Left kidney (tissue), 8 donors: ENCODE measurements at places on chromosomes 4 and X. TPM values are rescaled to one million over a fixed set of nuclear protein-coding genes. Genes with fewer than 3 reads are reported as not detected.

The SMC1A gene
- 113 TPM for polyA plus RNA-seq

The ADH1C gene
- polyA plus RNA-seq, result 77.4 TPM

GRCh38 chr4:147354237-147354636, 126.7 kb upstream of the EDNRA start:
- no peak for DNase-seq

DNA sequence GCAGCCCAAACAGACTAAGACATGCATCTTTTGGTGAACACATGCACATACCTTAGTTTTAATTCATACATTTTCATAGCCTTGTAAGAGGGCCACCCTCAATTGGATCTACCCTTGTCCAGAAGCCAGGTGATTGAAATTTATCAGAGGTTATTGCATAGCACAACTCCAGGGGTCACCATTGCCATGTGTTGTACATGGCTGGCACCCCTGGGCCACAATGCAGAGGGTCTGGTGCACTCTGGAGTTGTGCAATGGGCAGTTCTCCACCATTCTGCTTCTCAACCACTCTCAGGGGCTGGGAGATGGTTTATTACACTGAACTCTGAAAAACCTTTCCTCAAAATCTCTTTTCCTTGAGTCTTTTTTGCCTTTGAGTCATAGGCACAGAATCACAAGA, 184.4 kb upstream of the CXorf66 start:
- DNase-seq, result no peak

- no peak for DNase-seq
Measured at GRCh38 chr4:126850286-126850685, 782.5 kb upstream of the INTU start.

DNA sequence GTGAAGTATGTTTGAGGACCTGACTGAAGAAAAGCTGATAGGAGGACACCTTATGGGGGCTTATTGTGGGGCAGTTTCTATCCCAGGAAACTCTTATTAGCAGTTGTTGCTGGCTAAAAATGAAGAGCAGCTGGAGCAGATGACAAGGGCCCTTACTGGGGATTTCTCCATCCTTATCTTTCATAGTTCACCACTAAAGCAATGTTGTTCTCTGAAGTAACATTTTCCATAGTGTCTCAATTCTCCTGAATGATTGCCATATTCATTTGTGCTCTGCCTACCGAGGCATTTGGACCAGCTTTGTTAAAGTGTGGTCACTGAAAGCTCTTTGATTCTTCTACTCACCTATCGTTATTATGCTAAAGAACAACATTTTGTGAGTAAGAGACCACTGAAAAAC, 7.7 kb downstream of the ENOX2 start:
- DNase-seq, result no peak

DNA sequence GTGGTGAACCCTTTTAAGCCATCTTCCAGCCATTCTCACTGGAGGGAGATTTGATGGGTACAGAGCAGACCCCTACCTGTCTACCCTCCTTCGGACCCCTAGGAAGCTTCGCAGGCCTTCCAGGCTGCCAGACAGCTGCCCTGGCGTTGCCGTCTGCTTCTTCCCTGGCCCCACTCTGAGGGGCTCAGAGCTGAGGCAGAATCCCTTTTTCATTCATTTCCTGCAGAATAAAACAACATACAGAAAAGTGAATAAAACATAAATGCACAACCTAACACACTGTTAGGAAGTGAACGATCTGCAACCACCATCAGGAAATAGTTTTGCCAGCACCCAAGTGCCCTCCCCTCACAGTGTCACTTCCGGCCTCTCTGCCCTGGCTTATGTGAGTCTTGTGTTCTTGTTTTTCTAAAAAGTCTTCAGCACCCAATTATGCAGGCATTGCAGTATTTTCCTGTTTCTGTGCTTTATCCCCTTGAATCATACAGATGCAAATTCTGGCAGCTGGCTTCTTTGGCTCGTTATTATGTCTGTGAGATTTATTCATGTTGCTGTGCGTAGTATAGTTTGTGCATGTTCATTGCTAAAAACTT, 5.6 kb upstream of the ADD1 start:
- no peak for DNase-seq

- no peak for DNase-seq
Measured at GRCh38 chr4:122661176-122662160, 40.6 kb upstream of the IL21 start.

- no peak for DNase-seq
Measured at GRCh38 chrX:63935835-63936234, 150.8 kb upstream of the ARHGEF9 start.

DNA sequence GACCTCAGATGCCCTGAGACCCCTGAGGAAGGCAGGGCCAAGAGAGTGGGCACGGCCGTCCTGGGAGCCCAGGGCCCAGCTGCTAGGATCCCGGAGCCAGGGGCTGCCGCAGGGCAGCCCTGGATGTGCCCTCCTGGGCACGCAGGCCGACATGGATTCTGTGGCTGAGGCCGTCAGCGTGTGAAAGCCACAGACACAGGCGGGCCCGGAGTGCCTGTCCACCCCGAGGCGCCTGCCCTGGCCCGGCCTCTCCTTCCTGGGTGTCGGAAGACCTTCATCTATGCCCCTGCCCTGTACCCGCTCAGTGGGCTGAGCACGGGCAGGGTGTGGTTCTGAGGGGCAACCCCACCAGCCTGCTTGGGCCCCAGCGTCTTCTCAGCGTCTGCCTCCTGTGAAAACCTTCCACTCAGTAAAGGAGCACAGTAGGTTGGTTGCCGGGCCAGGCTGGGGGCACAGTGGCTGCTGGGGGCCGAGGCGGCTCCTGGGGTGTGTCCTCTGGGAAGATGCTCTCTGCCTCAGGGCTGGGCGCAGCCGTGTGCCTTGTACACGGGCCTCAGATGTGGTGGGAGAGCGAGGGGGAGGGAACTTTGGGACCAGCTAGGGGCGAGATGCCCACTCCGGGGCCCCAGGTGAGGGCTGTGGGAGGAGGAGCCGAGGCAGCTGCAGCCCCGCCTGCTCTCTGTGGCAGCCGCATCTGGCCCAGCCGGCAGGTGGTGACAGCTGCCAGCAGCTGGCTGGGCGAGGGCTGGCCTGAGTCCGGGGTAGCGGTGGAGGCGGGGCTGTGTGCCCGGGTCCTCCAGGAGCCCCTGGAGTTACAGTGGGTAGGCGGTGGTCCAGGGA, 20.8 kb downstream of the FGFRL1 start:
- DNase-seq, result no peak

- no peak for DNase-seq
Measured at GRCh38 chrX:78321809-78322208, 5.6 kb downstream of the CYSLTR1 start.

GRCh38 chrX:69314436-69315348, 149.4 kb upstream of the PJA1 start:
- DNase-seq, result no peak
